Activated T-cell treated with anti-CD3 and anti-CD28 coated beads for 1 hour (primary cell): ENCODE measurements at places on chromosomes 7 and 10.

DNA sequence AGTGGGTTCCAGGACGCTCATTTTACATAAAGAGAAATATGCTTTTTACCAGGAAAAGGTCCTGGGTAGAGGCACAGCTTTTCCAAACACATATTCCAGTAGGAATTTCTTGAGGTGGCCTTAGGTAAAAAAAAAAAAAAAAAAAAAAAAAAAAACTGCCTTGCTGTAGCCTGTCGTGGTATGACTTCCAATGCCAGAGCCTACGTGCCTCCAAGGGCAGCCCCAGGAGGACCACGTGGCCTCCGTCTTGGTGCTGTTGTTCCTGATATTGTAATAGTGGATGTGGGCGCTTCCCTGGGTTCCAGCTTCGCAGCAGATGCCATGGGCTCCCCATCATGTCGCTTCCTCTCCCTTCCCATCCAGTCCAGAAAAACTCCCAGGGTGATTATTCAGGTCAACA lies 49.3 kb downstream of the PRKAG2 start:
- DNase-seq: no peak

DNA sequence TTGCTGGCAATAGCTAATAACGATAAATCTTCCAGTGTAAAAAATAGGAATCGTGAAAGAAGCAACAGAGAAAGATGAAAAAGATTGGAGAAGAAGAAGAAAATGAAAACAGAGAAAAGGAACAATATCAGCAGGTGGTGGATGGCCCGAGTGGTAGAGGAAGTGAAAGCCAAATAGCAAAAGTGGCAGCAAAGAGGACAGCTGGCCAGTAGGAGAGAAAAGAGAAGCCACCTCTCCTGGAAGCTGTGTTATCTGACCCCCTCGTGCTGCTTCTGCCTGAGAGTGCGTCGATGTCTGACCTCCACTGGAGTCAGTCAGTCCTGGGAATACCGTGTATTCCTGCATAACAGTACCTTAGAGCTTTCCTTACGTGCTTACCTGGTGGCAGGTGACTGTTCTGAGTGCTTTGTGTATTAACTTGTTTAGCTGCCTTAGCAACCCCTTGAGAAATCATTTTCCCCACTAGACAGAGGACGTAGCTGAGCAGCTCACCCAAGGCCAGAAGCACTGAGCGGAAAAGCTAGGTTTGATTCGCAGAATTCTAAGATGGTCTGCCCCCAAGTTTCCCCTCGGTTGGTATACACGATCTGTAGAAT lies 88.3 kb downstream of the CHN2 start:
- DNase-seq: no peak

GRCh38 chr10:48598936-48599829 lies 5.7 kb downstream of the ARHGAP22 start:
- no peak for DNase-seq

DNA sequence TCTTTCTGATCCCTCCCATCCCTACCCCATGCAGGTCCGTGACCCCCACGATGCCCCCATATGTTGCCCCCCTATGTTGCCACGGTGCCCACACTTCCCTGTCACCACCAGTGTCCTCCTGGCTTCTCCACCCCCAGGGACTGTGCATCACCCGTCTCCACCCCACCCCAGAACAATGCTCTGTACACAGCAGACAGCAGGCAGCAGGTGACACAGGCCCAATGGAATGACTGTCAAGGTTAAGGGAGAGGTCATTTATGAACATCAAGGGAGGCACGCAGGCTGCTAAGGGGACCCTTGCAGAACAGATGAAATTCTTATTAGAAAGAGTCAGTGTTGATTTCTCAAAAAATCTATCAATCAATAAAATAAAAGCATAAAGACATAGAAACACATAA lies 71.5 kb downstream of the PARP12 start:
- no peak for DNase-seq

GRCh38 chr10:88082806-88083596 lies 219.6 kb downstream of the PTEN start:
- DNase-seq: no peak

GRCh38 chr10:73979141-73979808 lies 18.6 kb upstream of the VCL start:
- DNase-seq: no peak

DNA sequence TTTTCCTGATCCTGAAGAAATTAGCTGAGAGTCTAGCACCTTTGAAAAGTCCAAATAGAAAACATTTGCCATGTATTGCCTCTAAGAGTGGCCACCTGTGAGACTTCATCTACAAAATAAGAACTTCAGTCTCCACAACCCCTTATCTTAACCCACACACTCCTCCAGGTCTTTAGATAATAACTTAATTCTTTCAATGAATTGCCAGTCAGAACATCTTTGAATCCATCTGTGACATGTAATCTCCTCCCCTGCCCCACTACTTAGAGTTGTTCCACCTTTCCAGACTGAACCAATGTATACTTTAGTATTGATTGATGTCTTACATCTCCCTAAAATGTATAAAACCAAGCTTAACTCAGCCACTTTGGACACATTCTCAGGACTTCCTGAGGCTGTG lies 84.4 kb upstream of the FAM171A1 start:
- no peak for DNase-seq

- no peak for DNase-seq
Observed at GRCh38 chr10:25978771-25979170, 44.7 kb downstream of the MYO3A start.
